T-helper 9 cell (primary cell): ENCODE measurements at places on chromosomes 3 and 15.

DNA sequence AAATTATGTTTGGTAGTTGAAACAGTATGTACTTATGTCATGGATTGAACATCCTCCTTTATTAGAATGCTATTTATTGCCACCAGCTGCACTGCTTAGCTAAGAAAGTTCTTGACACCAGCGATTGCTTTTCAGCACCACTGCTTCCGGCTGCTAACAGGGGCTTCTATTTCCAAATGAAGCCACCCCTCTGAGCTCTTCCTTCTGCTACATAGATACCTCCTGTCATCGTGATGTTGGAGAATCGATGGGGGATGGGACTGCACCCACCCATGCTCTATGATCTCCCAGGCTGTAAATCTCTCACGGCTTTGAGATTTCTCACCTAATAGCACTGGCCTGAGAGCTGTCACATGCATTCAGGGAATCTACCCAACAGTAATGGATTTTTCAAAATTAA, 259.2 kb downstream of the MEIS2 start:
- DNase-seq: no peak

DNA sequence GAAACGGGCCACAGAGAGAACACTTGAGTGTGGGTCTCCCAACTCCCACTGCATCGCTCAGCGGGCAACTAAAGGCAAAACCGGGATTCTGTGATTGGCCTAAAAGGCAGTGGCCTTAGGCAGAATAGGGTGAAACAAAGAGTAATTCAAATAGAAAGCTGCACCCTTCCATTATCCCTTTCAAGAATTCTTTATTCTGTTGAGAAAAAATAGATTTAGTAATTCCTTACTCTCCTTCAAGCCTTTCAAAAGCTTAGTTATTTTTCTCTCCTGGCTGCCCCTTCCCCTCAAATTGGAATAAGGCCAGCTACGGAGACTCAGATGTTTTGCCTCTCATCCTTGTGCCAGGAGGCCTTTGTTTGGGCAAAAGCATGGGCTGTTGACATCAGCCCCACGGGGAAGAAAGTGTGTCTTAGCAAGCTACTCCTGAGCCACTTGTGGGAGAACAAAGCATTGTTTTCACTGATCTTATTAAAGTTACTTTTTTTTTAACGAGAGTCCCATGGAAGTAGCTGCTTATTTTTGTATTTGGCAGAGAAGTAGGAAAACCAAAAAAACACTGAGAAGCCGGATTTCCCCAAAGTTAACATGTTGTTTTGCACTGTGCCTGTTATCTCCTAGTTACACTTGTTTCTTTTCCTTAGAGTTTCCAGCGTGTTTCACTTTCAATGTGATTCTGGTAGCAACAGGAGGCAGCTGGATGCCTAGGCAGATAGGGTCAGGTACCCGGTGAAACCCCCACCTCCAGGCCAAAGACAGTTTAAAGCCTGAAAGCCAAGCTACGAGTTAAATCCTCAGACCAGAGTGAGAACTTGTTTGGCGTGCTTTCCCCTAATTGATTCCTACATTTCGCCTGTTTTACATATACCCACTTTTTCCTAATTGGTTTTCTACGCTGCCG, 2.2 kb downstream of the ST6GAL1 start:
- DNase-seq: no peak

- DNase-seq: no peak
Observed at GRCh38 chr3:48863122-48863521, 15.4 kb upstream of the PRKAR2A start.

DNA sequence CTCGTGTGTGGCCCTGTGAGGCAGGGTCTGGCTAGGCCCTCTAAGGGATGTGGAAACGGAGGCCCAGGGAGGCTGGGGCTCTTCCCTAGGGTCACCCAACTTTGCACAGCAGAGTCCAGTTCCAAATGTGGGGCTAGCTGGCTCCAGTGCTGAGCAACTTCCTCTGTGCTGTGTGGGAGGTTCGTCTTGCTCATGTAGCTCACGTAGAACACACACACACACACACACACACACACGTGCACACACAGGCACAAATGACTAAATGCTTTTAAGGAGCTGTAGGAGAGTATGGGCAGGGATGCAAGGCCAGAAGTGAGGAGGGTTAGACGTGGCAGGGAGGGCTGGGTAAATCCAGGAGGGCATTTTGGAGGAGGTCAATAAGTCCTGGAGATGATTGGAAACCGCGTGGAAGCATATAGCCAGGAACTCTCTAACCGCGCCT, 213.8 kb downstream of the RPLP1 start:
- DNase-seq: no peak

DNA sequence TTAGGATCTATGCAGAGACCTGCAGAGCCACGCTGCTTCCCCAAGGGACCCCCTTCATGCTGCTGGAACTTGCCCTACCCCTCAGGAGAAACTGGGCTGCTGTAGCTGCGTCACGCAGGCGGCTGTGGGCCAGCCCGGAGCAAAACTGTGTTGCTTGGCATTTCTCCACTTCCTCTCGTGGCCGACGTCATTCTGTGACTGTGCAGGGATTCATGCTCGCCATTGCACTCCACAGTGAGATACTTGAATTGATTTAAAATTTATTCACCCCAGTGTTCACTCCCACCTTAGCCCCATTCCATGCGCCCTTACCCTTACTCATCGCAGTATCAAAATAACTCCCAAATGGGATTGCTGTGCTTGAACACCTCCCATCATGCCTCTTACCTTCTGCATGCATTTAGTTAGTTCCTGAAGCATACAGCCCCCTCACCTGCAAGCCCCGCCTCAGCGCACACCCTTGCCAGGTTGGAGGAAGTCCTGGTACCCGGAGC, 45.7 kb downstream of the TMEM44 start:
- DNase-seq: no peak

DNA sequence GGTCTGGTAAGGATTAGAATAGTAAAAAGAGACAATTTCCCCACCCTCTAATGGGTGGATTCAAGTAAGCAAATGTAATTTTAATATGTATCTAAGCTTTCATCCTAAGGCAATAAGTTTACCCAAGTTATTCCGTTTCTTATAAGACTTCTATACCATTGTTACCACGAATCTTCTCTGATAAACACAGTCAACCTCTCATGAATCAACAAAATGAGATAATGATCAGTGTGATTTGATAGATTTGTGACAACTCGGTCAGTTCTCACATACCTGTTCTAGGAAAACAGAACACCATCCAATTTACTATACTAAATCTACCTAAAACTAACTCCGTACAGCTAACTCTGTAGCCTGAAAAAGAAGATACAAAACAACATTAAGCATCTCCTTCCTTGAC, 342.1 kb downstream of the TBL1XR1 start:
- DNase-seq: no peak

GRCh38 chr15:96217983-96218382, 112.5 kb upstream of the NR2F2 start:
- DNase-seq: no peak

- no peak for DNase-seq
Observed at GRCh38 chr3:105845488-105845887, 23.3 kb downstream of the CBLB start.

- no peak for DNase-seq
Observed at GRCh38 chr3:169861871-169862270, 7.9 kb downstream of the LRRC31 start.

GRCh38 chr15:56749982-56750381, 16.7 kb upstream of the ZNF280D start:
- DNase-seq: no peak

- no peak for DNase-seq
Observed at GRCh38 chr15:81498294-81498693, 124.3 kb upstream of the TMC3 start.

- DNase-seq: no peak
Observed at GRCh38 chr15:65869954-65870871, 922 bp downstream of the RAB11A start.

DNA sequence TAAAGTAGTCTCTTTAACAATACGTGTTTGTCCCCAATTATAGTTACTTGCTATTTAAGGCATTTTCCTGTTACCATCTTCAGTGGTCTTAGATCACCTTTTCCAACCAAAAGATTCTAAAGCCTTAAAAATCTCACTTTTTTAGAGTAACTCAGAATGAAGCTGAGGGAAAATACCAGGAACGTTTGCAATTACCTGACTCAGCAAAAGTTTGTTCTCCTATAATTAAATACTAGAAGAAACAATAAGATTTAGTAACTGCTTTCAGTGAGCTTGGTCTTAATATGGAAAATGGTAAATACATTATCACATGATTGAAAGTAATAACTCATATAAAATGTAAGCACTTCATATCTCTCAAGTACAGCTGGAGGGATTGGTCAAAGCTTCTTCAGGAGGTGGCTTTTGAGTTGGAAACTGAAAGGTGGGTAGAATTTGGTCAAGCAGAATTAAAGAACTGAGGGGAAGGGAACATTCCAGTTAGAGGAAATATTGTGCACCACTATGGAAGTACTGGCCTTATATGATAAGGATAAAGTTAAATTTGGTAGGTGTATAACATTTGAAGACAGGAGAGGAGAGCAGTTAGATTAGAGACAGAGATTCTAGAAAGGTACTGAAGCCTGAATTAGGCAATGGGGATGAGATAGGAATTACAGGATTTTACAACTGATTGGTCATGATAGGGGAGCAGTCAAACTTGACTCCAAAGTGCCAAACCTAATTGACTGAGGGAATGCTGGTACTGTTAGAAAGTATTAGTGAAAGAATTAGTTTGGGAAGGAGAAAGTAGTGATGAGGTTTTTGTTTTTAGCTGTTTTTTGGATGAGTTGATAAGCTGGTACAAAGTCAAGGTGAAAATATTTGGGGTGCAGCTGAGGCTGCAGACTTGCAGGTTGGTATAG, 21.9 kb downstream of the TSC22D2 start:
- no peak for DNase-seq

DNA sequence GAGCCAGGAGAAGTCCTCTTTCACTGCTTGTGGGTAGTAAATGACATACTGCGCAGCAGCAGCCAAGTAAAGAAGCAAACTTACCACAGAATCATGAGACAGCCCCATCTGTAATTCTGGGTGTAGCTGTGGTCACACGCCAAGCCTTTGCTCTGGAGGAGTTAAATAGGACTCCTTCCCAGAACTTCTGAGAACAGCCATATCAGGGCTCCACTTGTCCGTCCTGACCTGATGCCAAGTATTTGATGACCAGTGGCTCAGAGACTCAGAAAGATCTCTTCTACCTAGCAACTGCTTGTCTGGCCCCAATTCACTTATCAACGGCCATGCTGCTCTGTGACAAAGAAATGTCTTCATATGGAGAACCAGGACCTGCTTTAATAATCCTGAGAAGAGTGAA, 20.6 kb upstream of the GOLIM4 start:
- DNase-seq: no peak

DNA sequence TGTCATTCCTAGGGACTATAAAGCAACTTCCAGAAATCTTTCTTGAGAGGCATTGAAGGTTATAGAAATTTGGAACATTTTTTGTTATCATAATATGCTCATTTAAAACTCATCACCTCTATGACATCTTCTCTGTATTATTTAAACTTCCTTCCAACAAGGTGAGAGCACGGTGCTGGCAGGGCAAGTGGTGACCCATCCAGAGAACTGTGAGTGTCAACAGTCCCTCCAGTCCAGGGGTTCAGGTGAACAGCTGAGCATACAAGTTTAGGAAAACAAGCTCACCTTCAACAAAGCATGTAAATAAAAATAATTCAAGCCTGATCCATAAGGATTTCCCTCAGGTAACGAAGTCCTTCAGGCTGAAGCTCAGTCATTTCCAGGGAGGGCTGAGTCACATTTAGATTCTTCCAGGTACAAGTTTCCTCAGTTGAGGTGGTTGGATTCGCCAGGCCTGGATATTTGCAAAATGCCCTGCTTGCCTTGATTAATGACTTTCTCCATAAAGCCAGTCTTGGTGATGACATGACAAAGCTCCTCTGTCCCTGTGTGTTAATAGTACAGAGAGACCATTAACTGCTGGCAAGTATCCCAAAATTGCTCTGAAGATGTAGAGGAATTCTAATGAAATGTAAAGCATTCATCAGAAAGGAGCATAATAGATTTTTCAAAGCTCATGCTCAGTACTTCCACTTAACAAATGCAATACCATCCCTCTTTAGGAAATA, 263.6 kb upstream of the GADL1 start:
- no peak for DNase-seq

DNA sequence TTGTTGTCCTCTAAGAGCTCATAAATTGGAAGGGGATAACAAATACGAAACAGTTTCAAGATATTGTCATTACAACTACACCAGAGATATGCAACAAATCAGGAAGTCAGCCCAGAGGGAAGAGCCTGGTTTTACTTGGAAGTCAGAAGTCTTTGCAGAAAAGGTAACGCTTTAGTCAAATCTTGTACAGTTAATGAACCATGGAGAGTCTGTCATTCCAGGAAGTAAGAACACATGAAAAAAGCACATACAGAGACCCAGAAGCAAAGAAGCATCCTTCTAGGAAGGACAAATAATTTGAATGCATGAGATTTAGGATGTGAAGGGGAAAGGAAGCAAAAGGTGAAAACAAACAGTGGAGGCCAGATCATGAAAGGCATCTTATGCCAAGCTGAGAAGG, 19.6 kb downstream of the DYNC1LI1 start:
- no peak for DNase-seq

GRCh38 chr3:120685411-120685810, 3.4 kb upstream of the HGD start:
- DNase-seq: no peak

DNA sequence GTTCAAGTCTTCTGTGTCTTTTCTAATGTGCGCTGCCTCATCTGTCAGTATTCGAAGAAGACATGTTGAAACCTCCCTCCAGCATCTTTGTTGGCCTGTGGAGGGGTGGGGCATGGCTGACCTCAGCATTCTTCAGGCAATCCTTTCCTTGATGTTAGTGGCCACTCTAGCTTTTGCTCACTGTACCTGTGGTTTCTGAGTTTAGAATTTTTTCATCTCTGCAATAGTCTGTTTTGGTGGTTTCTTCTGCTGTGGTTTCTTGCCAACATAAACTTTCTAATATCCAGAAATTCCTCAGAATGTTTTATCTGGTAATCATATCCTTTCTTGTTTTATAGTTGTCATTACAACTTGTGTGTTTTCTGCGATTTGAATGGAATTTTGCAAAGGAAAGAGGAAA, 251.3 kb upstream of the NR2E3 start:
- no peak for DNase-seq

- no peak for DNase-seq
Observed at GRCh38 chr3:182424006-182424405, 369.3 kb upstream of the ATP11B start.

- DNase-seq: no peak
Observed at GRCh38 chr15:25436707-25437106, 2.1 kb downstream of the UBE3A start.

DNA sequence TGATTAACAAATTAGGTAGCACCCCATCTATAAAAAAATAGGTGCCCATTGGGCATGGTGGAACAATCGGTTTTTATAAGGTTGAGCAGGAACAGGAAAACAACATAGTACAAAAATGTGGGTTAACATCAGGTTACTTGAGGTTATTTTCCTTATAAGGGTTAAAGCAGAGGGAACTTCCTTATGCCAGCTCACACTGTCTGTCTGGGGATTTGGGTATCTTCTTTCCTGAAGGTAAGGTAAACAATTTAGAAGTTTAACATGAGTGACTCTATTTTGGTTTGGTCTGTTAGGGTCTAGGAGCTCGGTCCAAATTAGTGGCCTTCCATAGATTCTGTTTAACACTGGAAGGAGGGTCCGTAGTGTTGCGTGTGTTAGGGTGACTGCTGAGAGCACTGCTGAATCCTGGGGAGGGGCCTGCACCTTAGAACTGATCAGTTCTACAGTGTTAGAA, 14.7 kb downstream of the CHD2 start:
- DNase-seq: no peak

- DNase-seq: no peak
Observed at GRCh38 chr3:129317848-129318247, 39.2 kb downstream of the HMCES start.

- DNase-seq: no peak
Observed at GRCh38 chr3:128271536-128272332, 118.5 kb downstream of the EEFSEC start.
